ENCODE measurements at places on chromosomes 16 and 17.

DNA sequence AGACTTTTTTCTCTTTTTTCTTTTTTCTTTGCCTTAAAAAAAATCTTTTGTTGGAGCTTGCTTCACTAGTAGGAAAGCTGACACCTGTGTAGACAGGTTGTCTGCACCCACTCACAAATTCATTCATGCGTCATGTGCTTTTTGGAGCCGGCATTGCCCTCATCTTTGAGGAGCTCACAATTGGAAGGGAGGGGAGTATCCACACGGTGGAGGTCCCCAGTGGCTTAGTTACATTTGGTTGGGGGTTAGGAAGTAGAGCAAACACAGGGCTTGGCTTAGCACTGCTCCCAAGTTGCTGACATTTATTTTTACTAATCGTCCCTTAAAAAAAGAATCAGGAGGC is 18.7 kb upstream of the MEIOB start:
- DNase-seq = no peak

- no peak for DNase-seq
Observed at GRCh38 chr17:50963139-50963538, 97.0 kb upstream of the TOB1 start.

GRCh38 chr17:42720996-42721583 is 23.8 kb downstream of the EZH1 start:
- no peak for DNase-seq

GRCh38 chr16:6484935-6485334 is 847.7 kb upstream of the RBFOX1 start:
- DNase-seq = no peak
